ENCODE measurements at places on chromosomes 7 and 10.

DNA sequence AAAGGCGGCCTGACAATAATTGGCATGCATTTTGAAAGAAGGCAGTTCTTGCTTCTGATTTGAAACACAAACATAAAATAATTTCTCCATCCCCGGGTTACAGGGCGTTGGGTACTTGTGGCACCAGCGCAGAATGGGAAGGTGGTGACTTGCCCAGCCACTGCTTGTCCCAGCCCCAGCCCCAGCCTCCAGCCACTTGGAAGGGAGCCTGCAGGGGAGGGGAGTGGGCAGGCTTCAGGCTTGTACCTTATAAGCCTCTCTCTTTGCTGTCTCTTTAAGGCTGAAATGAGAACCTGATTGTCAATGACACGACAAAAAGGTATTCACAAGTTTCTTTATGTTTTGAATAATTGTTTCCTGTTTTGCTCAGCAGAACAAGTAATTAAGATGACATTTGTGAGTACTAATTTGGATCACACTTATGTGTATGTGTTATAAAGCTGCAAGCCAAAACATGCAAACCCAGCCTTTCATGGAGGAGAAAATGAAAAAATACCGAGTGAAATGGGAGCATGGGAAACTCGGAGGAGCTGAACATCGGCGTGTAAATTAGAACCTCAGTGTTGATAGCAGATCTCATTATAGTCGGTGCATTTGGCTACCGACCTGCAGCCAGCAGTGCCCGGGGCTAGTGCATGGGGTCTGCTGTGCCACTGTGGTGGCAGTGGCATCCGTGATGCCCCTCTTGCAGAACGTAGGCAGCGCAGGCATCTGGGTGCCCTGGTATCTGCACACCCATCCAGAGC lies 129.9 kb downstream of the EBF3 start:
- no peak for DNase-seq

GRCh38 chr10:122021379-122021778 lies 32.4 kb downstream of the TACC2 start:
- DNase-seq, result no peak

- no peak for DNase-seq
Measured at GRCh38 chr7:41303709-41304108, 399.2 kb downstream of the INHBA start.

DNA sequence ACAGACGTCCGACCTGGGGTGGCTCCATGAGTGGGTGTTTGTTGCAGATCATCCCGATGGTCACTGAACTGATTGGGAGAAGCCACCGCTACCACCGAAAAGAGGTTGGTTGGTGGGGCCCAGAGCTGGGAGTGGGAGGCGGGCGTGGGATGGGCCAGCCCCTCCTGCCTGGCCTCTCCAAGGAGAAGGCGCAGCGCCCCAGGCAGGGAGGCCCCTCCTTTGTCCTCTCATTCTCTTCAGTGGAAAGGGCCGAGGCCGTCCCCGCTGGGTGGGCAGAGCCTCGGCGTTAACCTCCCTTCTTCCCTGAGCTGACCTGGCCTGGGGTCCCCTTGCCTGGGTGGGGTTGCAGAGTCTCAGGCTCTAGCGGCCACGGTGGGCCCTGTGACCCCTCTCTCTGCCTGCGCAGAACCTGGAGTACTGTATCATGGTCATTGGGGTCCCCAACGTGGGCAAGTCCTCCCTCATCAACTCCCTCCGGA lies 5.2 kb downstream of the MTG1 start:
- no peak for DNase-seq

- no peak for DNase-seq
Measured at GRCh38 chr10:9052767-9053166, 998.3 kb downstream of the GATA3 start.

DNA sequence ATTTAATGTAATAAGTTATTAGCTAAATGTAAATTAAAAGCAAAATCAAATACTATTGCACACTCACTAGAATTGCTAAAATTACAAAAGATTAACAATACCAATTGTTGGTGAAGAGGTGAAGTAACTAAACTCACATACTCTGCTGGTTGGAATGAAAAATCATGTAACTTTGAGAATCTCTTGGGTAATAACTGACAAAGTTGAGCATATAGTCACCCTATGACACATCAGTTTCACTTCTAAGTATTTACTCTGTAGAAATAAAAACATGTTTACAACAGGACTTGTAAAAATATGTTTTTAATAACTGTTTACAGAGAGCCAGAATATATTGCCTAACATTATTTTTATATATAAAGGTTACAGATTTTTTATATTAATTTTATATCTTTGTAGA lies 33.6 kb downstream of the CNTNAP2 start:
- no peak for DNase-seq

- DNase-seq, result no peak
Measured at GRCh38 chr10:109676703-109677102, 246.6 kb downstream of the XPNPEP1 start.
